ENCODE measurements at places on chromosomes 3 and 15.

GRCh38 chr15:69735121-69735520, 282.5 kb downstream of the RPLP1 start:
- DNase-seq, result no peak

DNA sequence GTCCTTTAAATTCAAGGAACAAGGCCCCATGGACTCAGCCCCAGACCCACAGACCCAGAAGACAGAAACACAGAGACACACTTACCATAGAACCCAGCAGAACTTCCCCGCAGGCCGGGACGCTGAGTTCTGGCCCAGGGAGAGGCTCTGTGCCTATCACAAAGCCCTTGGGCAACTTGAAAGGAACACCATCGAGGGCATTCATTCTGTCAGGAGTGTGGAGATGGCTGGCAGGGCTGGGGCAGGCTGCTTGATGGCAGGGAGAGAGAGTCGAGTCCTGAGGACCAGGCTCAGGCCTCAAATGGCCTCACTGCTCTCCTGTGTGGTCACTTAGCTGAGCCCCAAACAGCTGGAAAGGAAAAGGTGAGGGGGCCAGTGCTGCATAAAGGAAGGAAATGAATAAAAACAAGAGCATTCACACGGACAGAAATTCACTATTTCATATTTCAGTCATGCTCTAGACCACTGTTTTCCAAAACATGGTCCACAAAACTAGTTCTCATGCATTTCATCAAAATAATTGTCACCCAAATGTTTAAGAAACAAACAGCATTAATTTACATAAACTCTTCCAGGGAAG, 8.9 kb downstream of the UBAP1L start:
- no peak for DNase-seq

DNA sequence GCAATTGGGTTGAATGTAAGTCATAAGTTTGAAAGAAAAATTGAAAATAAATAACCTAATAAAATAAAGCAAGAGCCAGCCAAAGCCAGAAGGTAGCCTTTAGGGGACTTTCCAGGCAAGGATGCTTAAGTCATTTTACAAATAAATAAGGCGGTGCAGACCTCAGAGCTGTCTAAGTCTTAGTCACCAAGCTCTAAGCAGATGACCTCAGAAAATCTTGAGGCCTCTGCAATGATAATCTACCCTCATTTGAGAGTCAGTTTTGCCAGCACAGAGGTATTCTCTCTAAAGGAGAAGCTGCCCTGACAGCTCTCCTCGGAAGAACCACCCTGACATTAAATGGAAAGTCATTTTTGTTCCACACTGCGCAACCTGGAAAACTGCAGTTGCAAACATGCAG, 113.9 kb downstream of the OXNAD1 start:
- peak; percentile 12 for DNase-seq

DNA sequence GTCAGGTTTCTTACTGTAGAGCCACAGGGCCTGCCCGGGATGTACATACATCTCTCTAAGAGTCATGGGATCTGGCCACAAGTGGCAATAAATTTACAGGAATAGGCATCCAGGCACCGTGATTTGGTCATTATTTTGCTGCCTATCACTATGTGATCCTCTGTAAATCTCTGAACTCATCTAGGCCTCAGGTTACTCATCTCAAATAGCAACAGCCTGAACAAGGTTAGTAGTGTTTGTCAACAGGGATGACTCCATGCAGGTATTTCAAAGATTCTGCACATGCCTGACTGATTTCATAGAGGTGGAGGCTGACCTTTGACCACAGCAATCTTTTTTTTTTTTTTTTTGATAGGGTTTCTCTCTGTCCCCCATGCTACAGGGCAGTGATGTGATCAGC, 88.8 kb upstream of the TBL1XR1 start:
- DNase-seq, result no peak

DNA sequence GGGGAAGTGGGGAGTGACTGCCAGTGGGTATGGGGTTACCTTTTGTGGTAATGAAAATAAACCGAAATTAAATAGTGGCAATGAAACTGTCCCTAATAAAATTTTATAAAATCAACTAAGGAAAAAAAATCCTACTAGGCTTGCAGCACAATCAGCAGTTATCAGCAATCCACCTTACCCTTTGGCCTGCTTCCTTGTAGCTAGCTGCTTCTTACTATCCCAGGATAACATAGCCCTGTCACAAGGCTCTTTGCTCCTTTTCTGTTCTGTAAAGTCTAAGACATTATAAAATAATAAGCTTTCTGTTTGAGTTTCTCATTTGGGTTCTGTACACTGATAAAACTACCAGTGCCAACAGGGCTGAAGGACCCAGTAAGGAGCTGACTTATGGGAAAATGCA, 23.0 kb upstream of the CTXND1 start:
- DNase-seq, result no peak

DNA sequence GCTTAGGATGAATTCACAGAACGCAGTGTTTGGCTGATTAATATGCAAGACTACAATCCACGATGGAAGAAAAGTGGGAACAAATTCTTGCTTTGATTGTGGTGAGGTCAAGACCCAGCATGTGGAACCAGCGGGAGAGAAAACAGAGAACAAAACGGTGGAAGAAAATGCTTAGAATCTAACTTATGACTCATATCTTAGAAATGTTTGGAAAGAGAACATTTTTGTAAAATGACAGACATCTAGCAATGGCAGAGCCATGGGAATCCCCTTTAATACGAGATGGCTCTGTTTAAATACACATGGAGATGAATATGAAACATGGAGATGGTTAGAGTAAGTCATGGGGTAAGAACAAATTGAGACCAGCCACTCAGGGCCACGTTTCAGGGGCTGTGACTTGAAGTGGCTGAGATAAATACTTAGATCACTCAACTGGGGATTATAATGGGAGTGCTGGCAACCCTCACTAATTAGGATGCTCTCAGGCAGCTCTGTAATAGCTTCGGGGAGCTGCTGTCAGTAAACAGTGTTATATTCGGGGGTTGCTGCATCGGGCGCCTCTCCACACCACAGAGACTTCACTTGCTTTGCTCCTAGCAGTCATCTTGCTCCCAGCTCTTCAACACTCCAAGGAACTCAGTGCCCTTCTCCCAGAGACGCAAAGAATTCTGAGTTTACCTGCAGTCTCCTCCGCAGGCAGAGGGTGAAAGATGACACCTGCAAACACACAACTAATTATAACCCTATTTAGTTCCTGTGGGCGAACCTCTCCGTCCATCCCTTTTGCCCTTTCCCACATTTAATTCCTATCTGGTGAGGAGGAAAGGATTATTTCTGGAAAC, 68.0 kb upstream of the ONECUT1 start:
- DNase-seq, result no peak

DNA sequence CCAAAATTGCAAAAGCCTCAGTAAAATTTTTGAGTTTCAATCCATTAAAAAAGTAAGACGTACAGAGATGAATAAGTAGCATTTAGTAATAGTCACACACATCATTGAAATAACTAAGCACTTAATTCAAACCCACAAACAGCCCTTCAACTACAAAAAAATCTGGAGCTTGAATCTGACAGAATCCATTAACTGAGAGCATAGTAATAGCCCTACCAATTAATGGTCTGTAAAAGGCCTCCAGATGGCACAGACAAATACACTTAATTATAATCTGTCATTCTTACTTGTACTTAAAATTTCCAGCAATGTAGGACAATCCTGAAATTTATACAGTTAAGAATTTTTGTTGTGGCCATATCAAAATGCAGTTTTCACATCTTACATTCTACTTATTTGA, 246.9 kb downstream of the VGLL3 start:
- no peak for DNase-seq

DNA sequence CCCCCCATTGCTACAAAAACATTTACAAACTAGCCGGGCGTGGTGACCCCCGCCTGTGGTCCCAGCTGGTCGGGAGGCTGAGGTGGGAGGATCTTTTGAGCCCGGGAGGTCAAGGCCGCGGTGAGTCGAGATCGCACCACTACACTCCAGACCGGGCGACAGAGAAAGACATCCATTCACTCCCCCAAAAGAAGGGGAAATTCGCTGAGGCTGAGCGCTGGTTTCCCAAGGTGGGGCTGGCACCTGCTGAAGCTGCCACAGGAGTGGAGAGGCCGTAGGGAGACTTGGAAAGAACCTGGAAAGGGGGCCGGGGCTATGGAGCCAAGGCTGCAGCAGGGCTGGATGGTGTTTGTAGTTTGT, 732 bp upstream of the CRTC3 start:
- DNase-seq, result no peak

DNA sequence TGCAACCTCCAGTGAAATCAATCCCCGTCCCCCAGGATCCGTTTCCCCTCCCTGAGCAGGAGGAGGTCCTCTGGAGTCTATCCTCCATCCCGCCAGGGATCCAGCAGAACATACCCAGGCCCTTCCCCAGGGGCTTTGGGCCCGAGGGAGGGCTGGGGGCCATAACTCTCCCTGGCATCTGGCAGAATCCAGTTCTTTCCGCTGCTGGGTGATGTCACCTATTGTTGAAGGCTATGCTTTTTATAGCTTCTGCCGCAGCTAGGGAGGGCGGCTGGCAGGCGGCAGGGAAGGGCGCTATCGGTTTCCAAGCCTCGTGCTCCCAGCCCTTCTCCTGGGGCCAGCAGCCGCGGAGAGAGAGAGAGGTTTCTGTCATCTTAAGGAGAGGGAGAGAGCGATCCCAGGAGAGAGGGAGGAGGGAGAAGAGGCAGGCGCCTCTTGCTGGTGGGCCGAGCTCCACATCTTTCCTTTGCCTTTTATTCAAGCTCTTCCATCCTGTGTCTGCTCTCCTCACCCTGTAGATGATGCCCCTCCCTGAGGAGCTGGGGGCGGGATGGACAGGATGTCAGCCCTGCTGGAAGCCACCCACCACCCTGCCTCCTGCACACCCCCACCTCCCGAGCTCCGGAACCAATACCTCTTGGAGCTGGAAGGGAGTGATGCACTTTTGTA, 120.1 kb downstream of the ANP32A start:
- DNase-seq, result no peak

- no peak for DNase-seq
Measured at GRCh38 chr3:184491867-184492615, 69.5 kb upstream of the EPHB3 start.

GRCh38 chr3:120169407-120169806, 75.2 kb upstream of the GSK3B start:
- no peak for DNase-seq

DNA sequence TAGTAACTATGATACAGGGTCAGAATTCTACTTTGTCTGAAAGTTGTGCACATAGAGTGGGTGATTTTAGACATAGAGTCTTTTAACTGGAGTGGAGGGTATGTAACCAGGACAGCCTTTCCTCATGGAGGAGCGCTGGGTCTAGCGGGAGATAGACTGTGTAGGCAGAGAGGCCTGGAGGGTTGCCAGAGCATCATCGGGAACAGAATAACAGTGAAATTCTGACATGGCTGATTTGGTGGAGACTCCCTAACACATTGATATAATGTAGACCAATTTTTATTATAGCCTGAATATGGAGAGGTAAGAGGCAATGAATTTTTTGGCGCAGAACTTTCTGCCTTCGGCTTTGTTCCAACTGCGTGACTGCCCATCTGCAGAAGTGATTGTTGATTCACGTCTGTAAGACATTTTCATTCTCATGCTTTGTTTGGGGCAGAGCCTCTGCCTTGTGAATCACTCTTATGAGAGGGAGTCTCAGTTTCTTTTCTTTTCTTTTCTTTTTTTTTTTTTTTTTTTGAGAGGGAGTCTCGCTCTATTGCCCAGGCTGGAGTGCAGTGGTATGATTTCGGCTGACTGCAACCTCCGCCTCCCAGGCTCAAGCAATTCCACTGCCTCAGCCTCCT, 16.0 kb downstream of the LPP start:
- DNase-seq, result no peak

GRCh38 chr15:79434361-79434760, 2.2 kb downstream of the MINAR1 start:
- no peak for DNase-seq

- no peak for DNase-seq
Measured at GRCh38 chr15:39286706-39287105, 294.2 kb upstream of the THBS1 start.

DNA sequence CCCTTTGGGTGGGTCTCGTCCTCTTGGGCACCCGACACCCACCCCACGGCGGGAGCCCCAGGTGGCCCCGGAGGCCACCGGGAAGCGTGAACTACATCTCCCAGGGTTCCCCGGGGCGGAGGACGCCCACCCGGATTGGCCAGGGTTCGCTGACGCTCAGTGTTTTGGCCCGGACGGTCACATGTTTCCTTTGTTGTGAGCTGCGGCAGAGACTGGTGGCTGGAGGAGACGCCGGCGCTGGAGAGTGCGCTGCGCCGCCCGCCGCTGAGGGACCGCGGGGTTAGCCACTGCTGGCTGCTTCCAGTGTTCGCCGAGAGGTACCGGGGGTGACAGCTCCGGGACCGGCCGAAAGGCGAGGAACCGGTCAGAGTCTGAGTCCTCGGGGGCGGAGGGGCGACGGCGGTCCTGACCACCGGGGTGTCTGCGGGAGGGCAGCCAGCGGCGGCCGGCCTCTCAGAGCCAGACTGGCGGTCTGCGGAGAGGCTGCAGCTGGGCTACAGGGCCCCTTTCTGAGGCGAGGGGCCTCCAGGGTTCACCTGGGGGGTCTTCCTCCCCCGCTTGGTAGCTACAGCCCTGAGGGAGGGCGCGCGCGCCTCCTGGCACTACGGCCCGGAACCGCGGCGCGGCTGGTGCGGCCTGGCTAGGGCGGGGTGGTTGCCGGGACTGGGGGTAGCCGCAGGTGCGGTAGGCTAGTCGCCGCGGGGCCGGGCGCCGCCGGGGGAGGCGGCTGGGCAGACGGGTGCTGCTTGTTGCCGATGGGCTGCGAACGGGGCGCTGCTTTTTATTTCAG, at the start of gene KLHL24:
Gene KLHL24 (plus strand): TSS at position 193 of the 790 bp plus-strand sequence. CDS start 14,734 bp downstream, outside the sequence.
- DNase-seq, result peak; percentile 91

GRCh38 chr3:24674261-24674660, 179.6 kb upstream of the THRB start:
- DNase-seq, result no peak

DNA sequence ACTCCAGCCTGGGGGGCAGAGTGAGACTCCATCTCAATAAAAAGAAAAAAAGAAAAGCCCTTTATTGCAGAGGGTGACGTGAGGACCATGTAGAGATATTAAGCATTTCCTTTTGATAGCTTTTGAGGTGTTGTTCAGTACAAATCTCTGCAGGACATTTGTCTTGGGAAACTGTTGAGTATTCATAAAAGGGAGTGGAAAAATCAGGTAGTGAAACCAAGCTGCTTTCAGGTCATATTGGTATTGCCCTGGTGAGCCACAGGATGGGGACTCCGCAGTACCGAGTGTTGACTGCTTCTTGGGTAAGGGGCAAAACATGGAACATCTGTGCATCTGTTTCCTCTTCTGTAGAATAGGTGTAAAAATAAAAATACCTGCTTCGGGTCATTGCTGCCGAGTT, 9.9 kb downstream of the ITPR1 start:
- DNase-seq, result no peak

GRCh38 chr15:30905821-30906220, 2.1 kb downstream of the FAN1 start:
- DNase-seq, result no peak

Measured in activated naive CD4-positive, alpha-beta T cell treated with Interleukin-2 at 50 U/mL for 16 hours (primary cell).